ENCODE measurements at places on chromosomes 13 and 19.
A peak's percentile ranks its signal among the peaks of the same experiment; 100 is the strongest.

DNA sequence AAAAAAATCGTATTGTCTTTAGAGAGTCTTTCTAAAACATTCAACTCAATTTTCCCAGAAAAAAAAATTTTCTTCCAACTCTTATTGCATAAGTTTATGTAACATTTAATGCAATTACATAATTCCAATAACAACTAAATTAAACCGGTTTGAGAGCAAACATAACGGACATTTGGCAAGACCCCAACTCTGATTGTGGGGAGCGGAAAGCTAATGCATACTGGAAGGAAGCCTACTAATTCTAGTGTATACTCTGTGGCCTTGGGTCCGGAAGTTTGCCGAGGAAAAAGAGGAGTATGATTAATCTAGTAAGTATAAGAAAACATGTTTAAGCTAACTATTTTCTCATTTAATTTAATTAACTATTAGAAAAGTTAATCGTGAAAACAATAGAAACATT, 21.3 kb upstream of the MIR17HG start:
- no peak for DNase-seq

DNA sequence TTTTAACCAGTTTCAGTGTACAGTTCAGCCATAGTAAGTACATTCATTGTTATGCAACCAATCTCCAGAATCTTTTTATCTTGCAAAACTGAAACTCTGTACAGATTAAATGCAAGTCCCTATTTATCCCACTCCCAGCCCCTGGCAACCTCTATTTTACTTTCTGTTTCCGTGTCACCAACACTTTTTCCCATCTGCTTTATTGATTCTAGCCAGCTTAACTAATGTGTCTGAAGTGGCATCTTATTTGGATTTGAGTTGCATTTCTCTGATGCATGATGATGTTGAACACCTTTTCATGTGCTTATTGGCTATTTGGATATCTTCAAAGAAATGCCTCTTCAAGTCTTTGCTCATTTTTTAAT, 18.9 kb downstream of the SPATA13 start:
- no peak for DNase-seq

DNA sequence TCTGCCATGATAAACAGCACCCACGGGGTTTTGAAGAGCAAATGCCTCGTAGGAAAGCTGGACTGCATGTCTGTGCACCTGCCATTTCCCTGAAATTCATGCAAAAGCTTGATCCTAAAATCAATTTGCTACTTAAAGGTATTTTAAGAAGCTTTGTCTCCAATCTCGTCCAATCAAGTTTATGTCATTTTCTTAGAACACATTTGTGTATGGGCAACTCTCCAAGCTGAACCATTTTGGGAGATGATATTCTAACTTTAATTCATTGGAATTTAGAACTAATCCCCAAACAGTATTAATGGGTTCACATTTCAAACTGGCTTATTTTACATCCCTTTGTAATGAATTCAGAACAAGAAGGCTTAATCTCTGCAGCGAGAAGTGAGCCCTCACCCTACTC, 822 bp downstream of the ADPRHL1 start:
- no peak for DNase-seq

GRCh38 chr13:39900106-39900750, 244.8 kb downstream of the COG6 start:
- DNase-seq, result no peak

- no peak for DNase-seq
These were observed 212.1 kb downstream of the KCNRG start for GRCh38 chr13:50227361-50227760.

DNA sequence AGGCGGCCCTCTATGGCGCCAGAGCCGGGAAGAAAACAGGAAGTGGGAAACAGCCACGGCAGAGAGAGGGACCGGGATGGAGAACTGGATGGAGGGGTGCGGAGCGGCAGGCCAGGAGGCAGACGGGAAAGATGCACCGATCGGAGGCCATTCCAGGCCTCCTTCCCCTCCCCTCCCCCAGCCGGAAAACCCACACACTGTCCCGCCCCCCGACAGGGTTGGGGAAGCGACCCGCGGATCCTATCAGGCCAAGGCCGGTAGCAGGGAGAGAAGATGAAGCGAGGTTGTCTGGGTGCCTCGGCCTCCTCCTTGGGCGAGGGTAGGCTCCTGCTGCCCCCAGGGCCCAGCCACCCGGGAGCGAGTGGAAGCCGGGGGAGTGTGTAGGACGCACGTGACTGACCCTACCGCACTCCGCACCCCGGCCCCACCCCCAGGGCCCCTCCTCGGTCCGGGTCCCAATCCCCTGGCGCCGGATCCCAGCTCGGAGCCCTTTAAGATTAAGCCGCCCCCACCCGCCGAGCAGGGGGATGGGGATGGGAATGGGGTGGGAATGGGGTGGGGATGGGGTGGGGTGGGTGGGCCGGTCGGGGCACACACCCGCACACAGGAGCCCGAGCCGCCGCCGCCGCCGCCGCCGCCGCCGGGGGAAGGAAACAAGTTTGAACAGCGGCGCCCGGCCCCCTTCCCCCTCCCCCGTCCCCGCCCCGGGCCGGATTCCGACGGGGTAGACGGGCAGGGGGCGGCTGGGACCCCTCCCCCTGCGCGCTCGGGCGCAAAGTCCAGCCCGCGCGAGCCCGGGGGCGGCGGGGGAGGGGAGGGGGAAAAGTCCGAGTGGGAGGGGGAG, 1.5 kb downstream of the ERF start:
- peak; percentile 39 for DNase-seq

- no peak for DNase-seq
These were observed 265.0 kb downstream of the FGF14 start for GRCh38 chr13:102136735-102137296.

GRCh38 chr13:100542826-100543156, 45.8 kb downstream of the GGACT start:
- DNase-seq, result no peak

DNA sequence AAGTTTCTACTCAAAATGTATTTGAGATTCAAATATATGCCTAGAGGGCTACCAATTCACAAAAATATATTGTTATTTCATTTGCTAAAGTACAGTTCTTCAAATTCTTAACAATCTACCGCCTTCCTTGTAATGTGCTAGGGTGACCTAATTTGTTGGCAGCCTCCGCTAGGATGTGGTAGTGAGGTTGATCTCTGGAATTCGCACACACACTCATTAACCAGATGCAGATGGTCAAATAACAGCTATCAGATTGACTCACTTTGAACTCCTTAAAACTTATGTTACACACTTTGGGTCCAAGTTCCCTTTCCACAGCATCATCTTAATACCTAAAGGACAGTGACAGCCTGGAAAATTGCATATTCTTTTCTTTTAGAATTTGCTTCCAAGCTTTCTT, 367.3 kb downstream of the DCT start:
- no peak for DNase-seq

DNA sequence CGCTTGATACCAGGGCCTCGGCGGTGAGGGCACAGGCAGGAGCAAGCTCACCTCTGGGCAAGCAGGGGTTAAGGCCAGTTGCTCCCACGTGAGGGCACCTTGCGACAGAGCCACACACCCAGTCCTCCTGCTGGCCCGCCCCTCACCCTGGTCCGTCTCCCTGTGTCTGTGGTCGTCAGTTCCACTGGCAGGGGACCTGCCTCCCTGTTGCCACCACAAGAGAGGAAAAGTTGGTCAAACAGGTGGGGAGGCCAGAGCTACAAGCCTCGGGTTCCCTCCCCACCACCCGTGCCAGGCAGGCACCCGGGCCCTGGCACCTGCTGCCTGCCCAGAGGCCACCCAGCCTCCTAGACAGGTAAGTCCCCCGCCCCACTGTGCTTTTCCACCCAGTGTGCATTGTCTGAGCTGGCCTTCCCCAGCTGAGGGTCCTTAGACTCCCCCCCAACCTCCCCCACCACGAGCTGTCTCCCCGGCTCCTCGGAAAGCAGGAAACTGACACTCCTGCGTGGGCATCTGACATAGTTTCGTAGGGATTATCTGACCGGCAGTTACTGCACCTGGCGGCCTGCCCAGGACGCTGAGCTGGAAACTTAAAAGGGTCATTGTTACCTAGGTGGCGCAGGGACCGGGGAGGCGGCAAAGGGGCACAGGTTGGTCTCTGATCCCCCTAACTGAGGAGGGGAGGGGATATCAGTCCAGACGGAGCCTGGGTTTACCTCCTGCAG, at the start of gene TJP3:
Gene TJP3 (plus strand): TSS at position 178 of the 725 bp plus-strand sequence. CDS start 20,049 bp downstream, outside the sequence.
- no peak for DNase-seq

DNA sequence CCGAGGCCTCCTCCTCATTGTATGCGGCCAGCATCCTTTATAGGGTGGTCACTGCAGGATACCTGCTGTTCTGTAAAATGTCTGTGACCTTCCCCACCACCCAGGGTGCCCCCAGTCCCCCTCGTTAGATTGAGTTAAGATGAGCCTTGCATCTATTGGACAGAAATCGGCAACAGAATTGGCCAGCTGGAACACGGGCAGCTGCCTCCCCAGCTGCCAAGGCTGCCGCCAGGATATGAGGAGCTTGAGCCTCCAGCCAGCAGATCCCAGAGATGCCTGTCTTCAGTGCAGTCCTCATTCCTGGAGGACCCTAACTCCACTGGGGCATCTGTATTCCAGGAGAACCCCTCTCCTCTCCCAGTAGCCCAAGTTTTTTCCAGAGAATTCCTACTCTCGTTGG, 463.0 kb downstream of the TSHZ3 start:
- no peak for DNase-seq

DNA sequence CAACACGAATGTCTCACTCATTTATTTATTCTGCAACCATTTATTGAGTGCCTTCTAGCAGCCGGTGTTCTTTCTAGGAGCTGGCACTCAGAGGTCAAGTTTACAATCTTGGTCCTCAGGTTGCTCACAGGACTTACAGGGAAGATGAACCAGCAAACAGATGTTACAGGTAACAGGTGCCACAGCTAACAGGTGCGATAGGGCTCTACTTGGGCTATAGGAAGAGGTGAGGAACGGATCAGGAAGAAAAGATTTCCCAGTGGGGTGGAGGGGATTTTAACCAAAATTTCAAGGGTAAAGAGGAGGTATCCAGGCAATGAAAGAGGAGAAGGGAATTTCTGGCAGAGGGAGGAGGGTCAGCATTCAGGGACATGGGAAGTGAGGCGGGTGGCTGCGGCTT, 87.3 kb upstream of the FARP1 start:
- no peak for DNase-seq

DNA sequence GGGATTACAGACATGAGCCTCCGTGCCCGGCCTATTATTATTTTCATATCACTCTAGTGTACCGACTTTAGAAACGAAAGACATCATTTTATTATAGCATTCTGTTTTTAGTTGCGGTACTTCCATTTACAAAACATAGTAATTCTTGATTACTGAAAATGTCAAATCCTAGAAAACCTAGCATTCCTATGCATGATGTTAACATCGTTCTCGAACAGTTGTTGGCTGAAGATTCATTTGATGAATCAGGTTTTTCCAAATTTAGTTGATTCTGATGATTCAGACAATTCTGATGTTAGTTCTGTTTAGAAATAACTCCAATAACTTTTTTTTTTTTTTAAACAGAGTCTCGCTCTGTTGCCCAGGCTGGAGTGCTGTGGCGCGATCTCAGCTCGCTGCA, 11.5 kb upstream of the MTRF1 start:
- DNase-seq, result no peak

GRCh38 chr13:51207881-51208280, 14.3 kb upstream of the FAM124A start:
- no peak for DNase-seq

DNA sequence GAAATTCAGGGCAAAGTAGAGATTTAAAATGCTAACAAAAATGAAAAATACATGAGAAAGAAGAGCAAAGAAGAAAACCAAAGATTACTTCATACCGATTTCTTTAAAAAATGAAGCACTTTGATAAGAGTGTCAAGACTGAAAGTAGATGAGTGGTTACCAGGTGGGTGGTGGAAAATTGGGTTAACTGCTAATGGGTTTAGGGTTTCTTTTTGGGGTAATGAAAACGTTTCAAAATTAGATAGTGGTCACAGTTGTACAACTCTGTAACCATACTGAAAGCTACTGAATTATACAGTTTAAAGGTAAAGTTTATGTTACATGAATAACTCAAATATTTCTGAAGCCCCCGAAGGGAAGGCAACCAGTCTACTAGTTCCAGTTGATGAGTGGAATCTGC, 179.4 kb downstream of the NDFIP2 start:
- no peak for DNase-seq

All from anterior cingulate cortex (tissue), 58 donors.